Purkinje cell (primary cell): ENCODE measurements at places on chromosomes 6 and 20. TPM values are rescaled to one million over a fixed set of nuclear protein-coding genes. Genes with fewer than 3 reads are reported as not detected.

SLC22A3 gene
- polyA plus RNA-seq, result 0.13 and 0.34 TPM in 2 replicates

LRRC73 gene
- polyA plus RNA-seq, result 6.4 and 8.7 TPM in 2 replicates

ENPP1 gene
- polyA plus RNA-seq, result 3.1 and 7.2 TPM in 2 replicates

FNDC11 gene
- not detected in 2 replicates for polyA plus RNA-seq

DNMT3B gene
- not detected in 2 replicates for polyA plus RNA-seq

MARCKS gene
- 111 and 129 TPM in 2 replicates for polyA plus RNA-seq

TRIM40 gene
- polyA plus RNA-seq, result not detected in 2 replicates

TCP11 gene
- polyA plus RNA-seq, result 0.94 TPM in 1 of 2 replicates, not detected in the other

DEFB125 gene
- polyA plus RNA-seq, result not detected in 2 replicates

MEP1A gene
- polyA plus RNA-seq, result not detected in 2 replicates

RHAG gene
- polyA plus RNA-seq, result not detected in 2 replicates

HIVEP2 gene
- polyA plus RNA-seq, result 7.1 and 12.5 TPM in 2 replicates

TINAG gene
- polyA plus RNA-seq, result not detected in 2 replicates

GNRH2 gene
- not detected in 2 replicates for polyA plus RNA-seq

OPRM1 gene
- polyA plus RNA-seq, result 2.8 TPM in 1 of 2 replicates, not detected in the other

ZCCHC3 gene
- 0.94 and 1.8 TPM in 2 replicates for polyA plus RNA-seq

DNAH8 gene
- not detected in 2 replicates for polyA plus RNA-seq

TRIM15 gene
- not detected in 2 replicates for polyA plus RNA-seq
